ENCODE measurements at places on chromosomes 6 and 20.

GRCh38 chr6:139903411-139904157 is 529.1 kb upstream of the CITED2 start:
- DNase-seq, result no peak

DNA sequence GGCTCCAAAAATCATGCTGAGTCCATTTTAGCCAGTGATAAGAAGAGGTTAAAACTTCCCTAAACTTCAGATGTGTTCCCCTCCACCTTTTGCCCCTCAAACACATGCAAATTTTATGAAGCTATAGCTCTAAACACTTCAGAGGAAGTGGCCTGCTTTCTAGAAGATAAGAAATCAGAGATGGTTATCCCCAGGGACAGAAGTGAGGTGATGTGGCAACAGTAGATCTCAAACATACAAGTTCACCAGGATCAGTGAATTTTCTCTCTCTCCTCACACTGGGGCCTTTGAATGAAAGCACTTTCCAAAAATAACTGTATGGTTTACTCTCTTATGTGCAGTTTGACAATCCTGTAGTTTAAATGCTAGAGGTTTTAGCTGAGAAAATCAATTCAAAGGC is 332.0 kb downstream of the BTBD9 start:
- no peak for DNase-seq

- no peak for DNase-seq
Measured at GRCh38 chr6:93784794-93785693, 365.7 kb upstream of the EPHA7 start.

DNA sequence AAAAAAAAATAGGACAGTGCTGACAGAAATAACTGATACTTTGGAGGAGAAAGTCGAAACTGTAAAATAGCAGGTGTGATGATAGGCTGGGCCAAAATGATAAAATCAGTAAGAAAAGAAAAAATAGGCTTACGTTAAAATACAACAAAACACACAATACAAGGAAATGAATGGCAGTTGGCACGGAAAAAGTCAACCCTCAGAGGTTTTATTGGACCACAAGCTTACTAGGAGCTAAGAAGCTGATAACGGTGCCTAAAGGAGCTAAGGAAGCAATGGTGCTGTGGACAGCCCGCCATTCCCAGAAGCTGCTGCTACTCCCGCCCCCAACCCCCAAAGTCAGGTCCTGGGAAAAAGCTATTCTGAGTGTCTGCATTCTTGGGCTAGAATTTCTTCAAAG is 55.9 kb upstream of the RNF146 start:
- no peak for DNase-seq

DNA sequence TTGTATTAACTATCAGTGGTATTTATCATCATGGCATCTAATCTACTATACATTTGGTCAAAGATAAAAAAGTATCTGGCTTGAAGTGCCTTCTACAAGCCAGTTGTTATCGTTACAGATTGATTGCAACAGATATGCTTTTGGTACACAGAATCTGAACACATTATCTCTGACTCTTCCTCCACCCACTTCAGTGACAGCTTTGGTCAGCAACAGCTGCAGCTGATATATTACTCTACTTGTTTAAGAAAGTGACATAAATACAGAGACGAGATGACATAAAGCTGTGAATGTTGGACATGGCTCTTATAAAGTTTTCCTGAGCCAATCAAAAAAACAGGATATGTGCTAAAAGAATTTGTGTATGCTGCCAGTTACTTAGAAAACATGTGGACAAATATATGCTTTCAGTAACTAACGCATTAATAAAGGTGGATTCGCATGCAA is 77.6 kb downstream of the HIVEP2 start:
- no peak for DNase-seq

All from activated effector memory CD4-positive, alpha-beta T cell treated with Interleukin-2 at 50 U/mL for 16 hours (primary cell).